A549 treated with RU486 at 1 μM for 4 hours (cell line): ENCODE measurements at places on chromosomes 1 and 21. TPM values are rescaled to one million over a fixed set of nuclear protein-coding genes. Genes with fewer than 3 reads are reported as not detected.

BEST4 gene
- total RNA-seq, result 0.16 to 0.37 TPM (median 0.29 TPM) in 5 replicates

CRYAA gene
- total RNA-seq, result not detected in 5 replicates

DIO1 gene
- total RNA-seq, result not detected in 5 replicates

FAAH gene
- 0.69 to 1.0 TPM (median 0.77 TPM) in 5 replicates for total RNA-seq

GSTM5 gene
- total RNA-seq, result not detected in 5 replicates

SLC9C2 gene
- total RNA-seq, result not detected in 5 replicates

LRRC3 gene
- total RNA-seq, result 1.0 to 2.1 TPM (median 1.6 TPM) in 5 replicates

RAP1GAP gene
- 8.6 to 13.1 TPM (median 12.0 TPM) in 5 replicates for total RNA-seq

PRDM15 gene
- 2.6 to 3.4 TPM (median 3.2 TPM) in 5 replicates for total RNA-seq

HFM1 gene
- total RNA-seq, result 0.09 TPM in 1 of 5 replicates, not detected in the others

CRABP2 gene
- total RNA-seq, result 11.5 to 19.1 TPM (median 11.6 TPM) in 5 replicates

TCEANC2 gene
- total RNA-seq, result 1.6 to 3.0 TPM (median 2.5 TPM) in 5 replicates

LAMTOR5 gene
- 149 to 189 TPM (median 182 TPM) in 5 replicates for total RNA-seq

PDE4B gene
- 12.7 to 16.3 TPM (median 15.4 TPM) in 5 replicates for total RNA-seq

NBPF6 gene
- not detected in 5 replicates for total RNA-seq

GABRD gene
- total RNA-seq, result 0.23 to 0.81 TPM (median 0.55 TPM) in 5 replicates

C1orf122 gene
- 35.3 to 61.8 TPM (median 57.2 TPM) in 5 replicates for total RNA-seq

CD48 gene
- not detected in 5 replicates for total RNA-seq

CYP4A22 gene
- not detected in 5 replicates for total RNA-seq

LCE3E gene
- 0.30 TPM in 1 of 5 replicates, not detected in the others for total RNA-seq

OR14I1 gene
- total RNA-seq, result not detected in 5 replicates

SLC35F3 gene
- 4.1 to 5.3 TPM (median 5.1 TPM) in 5 replicates for total RNA-seq

TUFT1 gene
- 14.0 to 16.7 TPM (median 14.3 TPM) in 5 replicates for total RNA-seq

NGF gene
- total RNA-seq, result 3.5 to 4.6 TPM (median 3.5 TPM) in 5 replicates

DAB1 gene
- not detected in 5 replicates for total RNA-seq

OR2L5 gene
- total RNA-seq, result not detected in 5 replicates

SLC6A17 gene
- 4.3 to 5.9 TPM (median 5.1 TPM) in 5 replicates for total RNA-seq

ACP6 gene
- total RNA-seq, result 18.9 to 25.3 TPM (median 23.8 TPM) in 5 replicates

DNM3 gene
- 0.62 to 1.1 TPM (median 0.72 TPM) in 5 replicates for total RNA-seq

ARMH1 gene
- total RNA-seq, result 0.28 to 1.2 TPM (median 0.85 TPM) in 5 replicates

CYP4X1 gene
- total RNA-seq, result 0.07 to 0.08 TPM in 2 of 5 replicates, not detected in the others

ATAD3B gene
- 1.6 to 3.3 TPM (median 3.2 TPM) in 5 replicates for total RNA-seq

TPR gene
- total RNA-seq, result 43.7 to 57.2 TPM (median 45.4 TPM) in 5 replicates

OR2L2 gene
- 0.02 to 0.06 TPM in 2 of 5 replicates, not detected in the others for total RNA-seq

SPOCD1 gene
- total RNA-seq, result 4.5 to 7.8 TPM (median 6.5 TPM) in 5 replicates

TSSK3 gene
- not detected in 5 replicates for total RNA-seq

LRRC47 gene
- total RNA-seq, result 32.1 to 38.0 TPM (median 34.4 TPM) in 5 replicates

LAX1 gene
- total RNA-seq, result not detected in 5 replicates

LCE2B gene
- not detected in 5 replicates for total RNA-seq

TRIM62 gene
- 1.8 to 2.6 TPM (median 2.4 TPM) in 5 replicates for total RNA-seq

PODN gene
- total RNA-seq, result not detected in 5 replicates

OR2T11 gene
- total RNA-seq, result not detected in 5 replicates

KRTAP19-3 gene
- not detected in 5 replicates for total RNA-seq

PRRX1 gene
- 0.02 TPM in 1 of 5 replicates, not detected in the others for total RNA-seq

USH2A gene
- total RNA-seq, result not detected in 5 replicates

UMODL1 gene
- total RNA-seq, result not detected in 5 replicates

LYPD8 gene
- total RNA-seq, result 0.15 to 0.22 TPM (median 0.21 TPM) in 4 of 5 replicates, not detected in the other

ANKRD65 gene
- not detected in 5 replicates for total RNA-seq

UBL4B gene
- not detected in 5 replicates for total RNA-seq

NSL1 gene
- 26.8 to 41.6 TPM (median 29.4 TPM) in 5 replicates for total RNA-seq

TIE1 gene
- total RNA-seq, result 0.03 TPM in 1 of 5 replicates, not detected in the others

NES gene
- total RNA-seq, result 1.2 to 1.7 TPM (median 1.3 TPM) in 5 replicates

DNASE2B gene
- total RNA-seq, result not detected in 5 replicates

OR2T2 gene
- total RNA-seq, result not detected in 5 replicates

SMIM34 gene
- total RNA-seq, result not detected in 5 replicates

ARTN gene
- 0.15 to 0.51 TPM (median 0.22 TPM) in 5 replicates for total RNA-seq
